Fibroblast of mammary gland (primary cell): ENCODE measurements at places on chromosomes 16 and 17.

DNA sequence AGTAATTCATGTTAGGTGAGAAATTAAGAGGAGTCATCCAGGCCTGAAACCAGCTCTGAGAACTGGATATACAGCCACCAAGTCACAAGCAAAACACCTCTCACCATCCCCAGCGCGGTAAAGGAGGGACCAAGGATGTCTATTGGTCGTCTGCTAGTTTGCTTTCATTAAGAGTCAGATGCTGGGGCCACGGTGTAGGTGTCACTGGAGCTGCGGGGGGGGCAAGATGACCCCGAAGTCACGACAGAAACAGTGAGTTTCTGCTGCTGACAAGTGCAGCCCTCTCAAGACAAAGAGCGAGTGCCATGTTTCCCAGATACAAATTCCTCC lies 790 bp downstream of the NCBP3 start:
- DNase-seq = no peak

GRCh38 chr17:76640550-76641380 lies 2.8 kb downstream of the ST6GALNAC1 start:
- no peak for DNase-seq

GRCh38 chr16:54282202-54282927 lies 4.2 kb downstream of the IRX3 start:
- DNase-seq = peak; percentile 29

GRCh38 chr16:29700253-29700987 lies 21.4 kb downstream of the QPRT start:
- DNase-seq = peak; percentile 89

- no peak for DNase-seq
Measured at GRCh38 chr17:3727041-3727440, 3.3 kb downstream of the HASPIN start.

DNA sequence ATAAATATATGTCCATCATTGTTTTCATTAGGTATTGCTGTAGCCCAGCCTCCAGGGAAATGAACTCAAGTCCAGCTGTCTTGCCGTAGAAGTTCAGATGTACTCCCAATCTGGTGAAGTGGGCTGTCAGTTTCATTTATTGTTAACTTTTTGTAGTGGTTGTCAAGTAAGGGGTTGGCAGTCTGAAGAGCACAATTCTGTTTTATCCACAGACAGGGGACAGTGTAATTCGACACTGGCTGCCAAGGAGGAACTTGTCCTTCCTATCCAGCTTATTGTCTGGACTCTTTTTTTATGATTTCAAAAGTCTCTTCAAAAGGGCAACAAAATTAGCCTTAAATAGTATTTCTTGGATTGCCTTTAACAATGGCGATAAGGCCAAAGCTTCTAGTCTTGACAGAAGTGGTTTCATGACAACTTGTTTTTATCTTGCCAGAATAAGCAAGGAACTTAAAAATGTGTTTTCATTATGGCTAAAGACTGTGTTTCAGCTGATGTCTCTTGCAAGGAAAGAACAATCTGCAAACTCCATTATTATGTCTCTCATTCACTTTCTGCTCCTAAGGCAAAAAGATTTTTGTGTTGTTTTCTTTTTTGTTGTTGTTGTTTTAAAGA lies 73.9 kb upstream of the TANC2 start:
- DNase-seq = no peak

DNA sequence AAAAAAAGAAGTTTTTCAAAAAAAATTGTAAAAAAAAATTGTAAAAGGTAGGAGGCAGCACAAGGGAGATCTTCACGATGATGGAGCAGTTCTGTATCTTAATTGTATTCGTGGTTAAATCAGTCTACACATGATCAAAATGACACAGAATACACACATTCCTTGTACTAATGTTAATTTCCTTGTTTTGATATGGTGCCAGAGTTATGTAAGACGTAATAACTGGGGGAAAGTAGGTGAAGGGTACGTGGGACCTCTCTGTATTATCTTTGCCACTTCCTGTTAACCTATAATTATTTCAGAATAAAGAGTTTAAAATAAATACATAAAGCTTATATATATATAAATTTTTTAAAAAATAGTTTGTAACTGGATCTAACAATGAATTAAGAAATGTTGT lies 36.8 kb downstream of the HELZ start:
- DNase-seq = no peak

GRCh38 chr17:36653374-36653773 lies 52.0 kb downstream of the MRM1 start:
- no peak for DNase-seq

GRCh38 chr16:64008131-64008530 lies 1113.7 kb downstream of the CDH11 start:
- DNase-seq = no peak

- DNase-seq = no peak
Measured at GRCh38 chr17:31888124-31888523, 13.4 kb downstream of the UTP6 start.

DNA sequence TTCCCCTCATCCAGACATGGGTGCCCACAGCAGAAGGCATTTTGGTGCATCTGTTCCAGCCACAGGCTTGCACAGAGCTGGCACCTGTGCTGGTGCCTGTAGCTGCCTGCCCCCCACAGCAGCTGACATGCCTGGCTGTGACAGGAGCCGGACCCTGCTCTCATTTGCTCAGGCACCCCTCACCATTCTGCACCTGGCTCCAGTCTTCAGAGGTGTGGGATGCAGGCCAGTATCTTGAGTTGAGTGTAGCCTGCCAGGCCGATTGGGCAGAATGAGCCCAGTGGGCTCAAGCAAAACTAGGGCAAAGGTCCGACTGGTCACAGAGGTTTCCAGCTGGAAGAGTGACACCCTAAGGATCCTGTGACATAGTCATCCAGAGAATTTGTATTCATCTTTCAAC lies 887.7 kb downstream of the CDH11 start:
- DNase-seq = no peak

DNA sequence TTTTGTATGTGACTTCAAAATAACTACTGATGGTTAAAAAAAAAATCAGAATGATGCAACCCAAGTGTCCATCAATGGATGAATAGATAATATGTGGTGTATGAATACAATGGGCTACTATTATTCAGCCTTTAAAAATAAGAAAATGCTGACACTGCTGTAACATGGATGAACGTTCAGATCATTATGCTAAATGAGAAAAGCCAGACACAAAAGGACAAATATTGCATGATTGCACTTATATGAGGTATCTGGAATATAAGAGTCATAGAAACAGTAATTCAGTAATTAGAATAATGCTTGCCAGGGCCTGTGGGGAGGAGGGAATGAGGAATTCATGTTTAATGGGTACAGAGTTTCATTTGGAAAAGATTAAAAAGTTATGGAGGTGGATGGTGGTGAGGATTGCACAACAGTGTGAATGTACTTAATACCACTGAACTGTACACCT lies 25.4 kb downstream of the TENT4B start:
- DNase-seq = peak; percentile 43
